T-cell (primary cell): ENCODE measurements at places on chromosomes 12 and 14. TPM values are rescaled to one million over a fixed set of nuclear protein-coding genes. Genes with fewer than 3 reads are reported as not detected.

Gene BATF
- 22.4 TPM for total RNA-seq

Gene TPPP2
- total RNA-seq, result not detected

Gene GYS2
- 0.40 TPM for total RNA-seq

Gene CDH24
- 2.5 TPM for total RNA-seq

Gene SCYL2
- total RNA-seq, result 33.5 TPM

Gene SLC35E3
- 10.8 TPM for total RNA-seq

Gene ADAM21
- 0.14 TPM for total RNA-seq

DNA sequence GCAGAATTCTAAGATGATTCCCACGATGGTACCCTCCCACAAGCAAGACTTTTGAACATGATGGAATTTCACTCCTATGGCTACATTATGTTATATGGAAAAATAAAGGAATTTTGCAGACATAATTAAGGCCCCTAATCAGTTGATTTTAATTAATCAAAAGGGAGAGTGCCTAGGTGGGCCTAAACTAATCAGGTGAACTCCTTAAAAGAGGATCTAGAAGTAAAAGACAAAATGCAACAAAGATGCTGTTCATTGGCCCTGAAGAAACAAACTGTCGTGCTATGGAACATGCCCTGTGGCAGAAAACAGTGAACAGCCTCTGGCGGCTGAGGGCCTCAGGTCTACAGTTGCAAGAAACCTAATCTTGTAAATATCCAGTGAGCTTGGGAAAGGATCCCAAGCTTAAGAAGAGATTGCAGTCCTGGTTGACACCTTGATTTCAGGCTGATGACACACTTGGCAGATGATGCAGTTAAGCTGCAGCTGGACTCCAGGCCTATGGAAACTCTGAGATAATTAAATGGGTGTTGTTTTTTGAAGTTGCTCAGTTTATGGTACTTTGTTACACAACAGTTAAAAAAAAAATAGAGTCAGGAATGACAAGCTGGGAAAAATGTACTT is 13.8 kb downstream of the TMCC3 start:
- no peaks in the 10 kb centered on the region for H3K36me3 ChIP-seq
- no peaks in the 10 kb centered on the region for H3K27me3 ChIP-seq
- H3K4me1 ChIP-seq, result peaks cover 3% of the 10 kb centered on the region

DNA sequence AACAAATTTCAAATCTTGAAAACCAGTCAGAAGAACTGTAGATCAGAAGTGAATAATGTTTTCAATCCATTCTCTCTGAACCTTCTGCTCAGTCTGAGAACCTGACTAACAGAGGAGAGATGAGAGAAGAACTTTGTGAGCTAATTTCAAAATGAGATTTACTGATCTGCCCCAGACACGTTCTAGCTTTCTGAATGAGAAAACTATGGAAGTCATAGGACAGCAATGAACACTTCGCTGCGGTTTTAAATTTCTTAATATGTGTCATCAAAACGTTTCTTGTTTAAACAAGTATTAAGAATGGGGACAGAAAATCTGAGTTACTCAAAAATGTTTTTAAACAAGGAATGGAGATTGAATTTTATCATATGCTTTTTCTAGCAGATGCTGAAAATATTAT is 66.6 kb upstream of the FAR2 start:
- H3K4me3 ChIP-seq, result no peak overlapping the region
- no peaks in the 10 kb centered on the region for H3K36me3 ChIP-seq
- H3K4me1 ChIP-seq, result no peaks in the 10 kb centered on the region
- H3K27ac ChIP-seq, result no peak overlapping the region
- no peaks in the 10 kb centered on the region for H3K27me3 ChIP-seq
- no peak for DNase-seq

GRCh38 chr14:65302571-65303189 is 109.8 kb upstream of the FUT8 start:
- no peak for DNase-seq
- H3K36me3 ChIP-seq, result no peaks in the 10 kb centered on the region
- H3K27ac ChIP-seq, result no peak overlapping the region
- H3K27me3 ChIP-seq, result no peaks in the 10 kb centered on the region
- no peak overlapping the region for H3K4me3 ChIP-seq

GRCh38 chr12:46179693-46180452 is 89.0 kb downstream of the SLC38A1 start:
- no peak overlapping the region for H3K4me3 ChIP-seq
- H3K4me1 ChIP-seq, result peaks cover 15% of the 10 kb centered on the region
- H3K27ac ChIP-seq, result peak overlapping the region; percentile 50
- DNase-seq, result no peak

- H3K36me3 ChIP-seq, result peaks cover 24% of the 10 kb centered on the region
- no peaks in the 10 kb centered on the region for H3K27me3 ChIP-seq
- H3K27ac ChIP-seq, result peak within 1 kb of the TSS; percentile 96
- peaks cover 51% of the 10 kb centered on the region for H3K4me1 ChIP-seq
- peak; percentile 48 for DNase-seq
Observed at GRCh38 chr12:121803861-121804416, at the start of gene SETD1B. TSS of gene SETD1B (plus strand) at chr12:121804009. CDS start at chr12:121804738, 729 bp downstream.

DNA sequence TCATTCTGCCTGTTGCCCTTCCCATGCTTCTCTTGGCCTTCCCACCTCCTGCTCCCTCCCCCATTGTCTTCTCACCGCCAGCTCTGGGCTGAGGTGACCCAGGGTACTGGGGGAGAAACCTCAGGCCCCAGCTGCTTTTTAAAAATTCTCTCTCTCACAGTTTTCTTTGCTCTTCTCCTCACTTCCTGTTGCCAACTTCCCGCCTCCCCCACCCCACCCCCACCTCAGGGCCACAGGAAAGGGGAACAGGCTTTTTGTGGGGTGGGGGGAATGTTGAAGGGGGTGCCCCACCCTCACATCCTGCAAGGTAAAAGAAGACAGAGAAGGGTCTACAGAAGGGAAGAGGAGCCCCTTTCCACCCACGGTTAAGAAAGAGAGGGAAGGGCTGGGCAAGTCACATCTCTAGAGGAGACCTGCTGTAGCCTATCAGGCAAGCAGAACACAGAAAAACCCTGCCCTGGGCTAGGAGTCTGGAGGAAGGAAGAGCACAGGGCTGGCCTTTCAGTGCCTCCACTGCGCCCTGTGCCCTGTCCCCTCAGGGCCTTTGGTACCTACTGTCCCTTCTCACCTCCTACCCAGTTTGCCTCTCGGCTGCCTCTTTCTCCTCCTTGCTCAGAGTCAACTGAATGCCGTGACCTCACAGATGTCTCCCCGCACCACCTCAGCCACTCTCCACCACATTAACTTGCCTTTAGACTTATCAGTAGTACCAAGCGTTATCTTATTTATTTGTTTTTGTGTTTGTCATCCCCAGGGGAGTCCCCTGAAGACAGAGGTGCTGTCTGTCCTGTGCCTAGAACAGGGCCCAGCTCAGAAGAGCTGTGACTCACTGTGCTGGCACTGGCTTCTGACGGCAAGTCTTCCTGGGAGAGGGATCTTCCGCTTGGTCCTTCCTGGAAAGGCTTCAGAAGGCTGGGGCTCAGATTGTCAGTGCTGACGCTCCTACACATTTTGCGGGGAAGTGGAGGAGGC is 1.7 kb downstream of the ARHGAP9 start:
- peak overlapping the region; percentile 98 for H3K27ac ChIP-seq
- H3K36me3 ChIP-seq, result peaks cover 25% of the 10 kb centered on the region
- H3K4me3 ChIP-seq, result peak overlapping the region; percentile 83
- no peaks in the 10 kb centered on the region for H3K27me3 ChIP-seq

DNA sequence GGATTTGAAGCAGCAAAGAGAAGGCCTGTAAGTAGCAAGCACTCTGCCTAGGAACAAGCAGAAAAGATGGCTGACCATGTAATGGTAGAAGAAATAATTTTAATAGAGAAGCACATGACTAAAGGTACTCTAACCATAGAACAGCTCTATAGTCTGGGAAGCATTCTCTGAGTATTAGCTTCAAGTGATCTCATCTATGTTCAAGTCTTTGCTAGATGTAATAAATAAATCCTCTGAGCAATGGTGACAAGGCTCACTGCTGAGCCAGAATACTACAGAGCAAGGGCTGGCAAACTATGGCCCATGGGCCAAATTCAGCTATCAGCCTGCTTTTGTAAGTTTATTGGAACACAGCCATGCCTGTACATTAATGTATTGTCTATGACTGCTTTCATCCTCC is 84.8 kb downstream of the PEBP1 start:
- peaks cover 11% of the 10 kb centered on the region for H3K36me3 ChIP-seq
- no peak for DNase-seq
- H3K27ac ChIP-seq, result no peak overlapping the region
- H3K4me1 ChIP-seq, result no peaks in the 10 kb centered on the region
- H3K4me3 ChIP-seq, result no peak overlapping the region

DNA sequence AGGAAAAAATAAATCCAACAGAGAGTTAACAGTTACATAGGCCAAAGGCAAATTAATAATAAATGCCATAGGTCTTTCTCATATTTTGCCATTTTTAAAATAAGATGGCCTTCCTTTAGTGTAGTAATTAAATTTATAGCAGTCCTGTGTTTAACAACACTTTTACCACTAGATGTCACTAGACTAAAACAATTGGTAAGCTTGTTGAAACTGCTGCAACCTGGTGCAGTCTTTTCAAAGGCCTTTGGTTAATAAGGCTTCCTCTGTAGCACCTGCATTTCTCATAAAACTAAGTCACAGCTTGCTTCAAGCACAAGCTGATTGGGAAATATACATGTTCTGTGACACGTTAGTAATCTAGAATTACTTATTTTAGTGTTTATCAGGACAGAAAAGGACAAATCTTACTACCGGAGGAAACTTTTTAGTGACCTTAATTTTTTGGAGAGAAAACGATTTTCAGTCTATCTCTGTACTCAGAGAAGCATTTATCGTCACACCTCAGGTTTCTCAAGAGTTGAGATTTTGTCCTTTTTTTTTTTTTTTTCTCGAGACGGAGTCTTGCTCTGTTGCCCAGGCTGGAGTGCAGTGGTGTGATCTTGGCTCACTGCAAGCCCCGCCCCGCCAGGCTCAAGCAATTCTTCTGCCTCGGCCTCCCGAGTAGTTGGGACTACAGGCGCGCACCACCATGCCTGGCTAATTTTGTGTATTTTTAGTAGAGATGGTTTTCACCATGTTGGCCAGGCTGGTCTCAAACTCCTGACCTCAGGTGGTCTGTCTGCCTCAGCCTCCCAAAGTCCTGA is 20.0 kb downstream of the BORCS5 start:
- H3K27me3 ChIP-seq, result no peaks in the 10 kb centered on the region
- peak; percentile 14 for DNase-seq
- H3K36me3 ChIP-seq, result peaks cover 14% of the 10 kb centered on the region
- H3K27ac ChIP-seq, result no peak overlapping the region
